Karpas-422 (cell line): ENCODE measurements at places on chromosomes 2 and 18. TPM values are rescaled to one million over a fixed set of nuclear protein-coding genes. Genes with fewer than 3 reads are reported as not detected.

The EN1 gene
- total RNA-seq: not detected in 2 replicates

- DNase-seq: no peak
Observed at GRCh38 chr2:124875627-124876244, 850.6 kb downstream of the CNTNAP5 start.

DNA sequence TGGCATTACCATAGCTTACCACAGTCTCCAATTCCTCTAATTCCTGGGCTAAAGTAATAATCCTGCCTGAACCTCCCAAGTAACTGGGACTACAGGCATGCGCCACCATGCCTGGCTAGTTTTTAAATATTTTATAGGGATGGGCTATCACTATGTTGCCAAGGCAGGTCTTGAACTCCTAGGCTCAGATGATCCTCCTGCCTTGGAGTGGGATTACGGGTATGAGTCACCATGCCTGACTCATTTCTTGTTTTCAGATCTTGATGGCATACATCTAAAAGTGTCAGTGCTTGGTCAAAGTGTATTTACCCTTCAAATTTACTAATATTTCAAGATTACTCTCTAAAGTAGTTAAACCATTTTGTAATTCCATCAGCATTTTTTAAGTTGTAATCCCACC is 9.4 kb upstream of the SOCS6 start:
- DNase-seq: no peak

The PMAIP1 gene
- 43.4 and 52.8 TPM in 2 replicates for total RNA-seq

The PROM2 gene
- total RNA-seq: 0.07 and 0.72 TPM in 2 replicates

The FBXO36 gene
- 0.11 and 2.6 TPM in 2 replicates for total RNA-seq
